ENCODE measurements at places on chromosomes 4 and X. TPM values are rescaled to one million over a fixed set of nuclear protein-coding genes. Genes with fewer than 3 reads are reported as not detected.

Gene LRRC66
- total RNA-seq = 0.73 TPM

Gene GPRIN3
- total RNA-seq = not detected

- H3K4me3 ChIP-seq = no peak overlapping the region
- H3K4me1 ChIP-seq = peaks cover 19% of the 10 kb centered on the region
- H3K36me3 ChIP-seq = no peaks in the 10 kb centered on the region
- no peaks in the 10 kb centered on the region for H3K27me3 ChIP-seq
Observed at GRCh38 chrX:153922932-153923857, 2.9 kb downstream of the ARHGAP4 start.

DNA sequence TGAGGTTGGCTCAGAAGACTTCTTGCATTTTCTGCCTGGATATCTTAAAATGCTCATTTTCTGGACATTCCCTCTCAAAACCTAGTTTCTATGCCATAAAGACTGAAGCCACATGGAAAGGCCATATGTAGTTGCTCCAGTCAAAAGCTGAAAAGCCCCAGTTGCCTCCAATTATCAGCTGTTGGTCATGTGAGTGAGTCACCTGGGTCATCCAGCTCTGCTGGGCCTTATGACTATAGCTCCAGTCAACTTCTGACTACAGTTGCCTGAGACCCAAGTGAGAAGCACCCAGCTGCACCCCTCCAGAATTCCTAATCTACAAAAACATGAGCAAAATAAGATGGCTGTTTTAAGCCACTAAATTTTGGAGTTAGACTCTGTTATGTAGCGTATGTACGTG lies 41.9 kb downstream of the HELQ start:
- no peaks in the 10 kb centered on the region for H3K4me1 ChIP-seq
- H3K27ac ChIP-seq = no peak overlapping the region
- no peak for DNase-seq
- H3K36me3 ChIP-seq = peaks cover 41% of the 10 kb centered on the region
- H3K4me3 ChIP-seq = no peak overlapping the region

GRCh38 chrX:40207626-40208025 lies 109.9 kb upstream of the BCOR start:
- no peaks in the 10 kb centered on the region for H3K36me3 ChIP-seq
- no peaks in the 10 kb centered on the region for H3K27me3 ChIP-seq
- no peak overlapping the region for H3K4me3 ChIP-seq
